ENCODE measurements at places on chromosomes 1 and 21.

GRCh38 chr1:88398338-88398737 is 285.7 kb upstream of the PKN2 start:
- DNase-seq, result no peak

DNA sequence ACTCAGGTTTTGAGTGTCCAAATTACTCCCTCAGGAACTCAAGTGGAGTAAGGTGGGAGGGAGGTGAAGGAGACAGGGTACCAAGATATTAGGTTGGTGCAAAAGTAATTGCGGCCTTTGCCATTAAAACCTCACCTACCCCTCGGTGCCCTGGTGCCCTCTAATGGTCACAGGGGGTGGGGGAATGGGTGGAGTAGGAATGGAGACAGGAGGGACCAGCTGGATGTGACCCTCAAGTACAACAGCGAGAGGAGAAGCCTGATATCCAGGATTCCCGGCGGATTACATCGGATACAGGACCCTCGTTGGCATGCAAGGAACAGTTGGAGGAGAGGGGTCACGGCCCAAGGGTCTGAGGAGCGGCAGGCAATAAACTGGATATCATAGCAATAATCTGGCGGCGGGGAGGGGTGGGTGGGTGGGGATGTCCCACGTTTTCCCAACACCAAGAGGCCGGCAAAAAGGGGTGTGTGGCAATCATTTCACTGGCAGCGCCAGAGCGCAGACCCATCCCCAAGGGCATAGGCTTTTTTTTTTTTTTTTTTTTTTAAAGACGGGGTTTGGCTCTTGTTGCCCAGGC is 4.3 kb upstream of the ZBTB7B start:
- no peak for DNase-seq

- DNase-seq, result no peak
These were observed 356.8 kb downstream of the RYR2 start for GRCh38 chr1:237398751-237399150.

DNA sequence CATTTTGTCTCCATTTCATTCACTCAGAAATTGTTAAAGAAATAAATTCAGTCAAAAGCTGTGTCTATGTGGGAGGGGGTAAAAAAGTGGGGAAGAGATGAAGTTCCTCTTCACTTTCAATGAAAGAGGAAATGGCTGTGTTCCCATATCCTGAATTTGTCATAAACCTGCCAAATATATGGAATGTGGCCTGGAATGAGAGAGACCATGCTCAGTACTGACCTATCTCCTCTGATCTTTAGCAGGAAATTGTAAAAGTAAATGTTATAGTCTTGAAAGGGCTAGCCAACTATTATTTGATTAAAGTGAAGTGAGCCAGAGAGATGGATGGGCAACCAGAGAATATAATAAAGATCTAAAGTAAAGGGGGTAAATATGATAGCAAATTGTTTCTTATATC is 130.3 kb upstream of the C21orf91 start:
- DNase-seq, result no peak

- no peak for DNase-seq
These were observed 7.1 kb upstream of the IVNS1ABP start for GRCh38 chr1:185324118-185324517.

- DNase-seq, result no peak
These were observed 150.7 kb downstream of the DSCAM start for GRCh38 chr21:40696246-40696645.

GRCh38 chr1:38246955-38247952 is 200.7 kb upstream of the POU3F1 start:
- no peak for DNase-seq

DNA sequence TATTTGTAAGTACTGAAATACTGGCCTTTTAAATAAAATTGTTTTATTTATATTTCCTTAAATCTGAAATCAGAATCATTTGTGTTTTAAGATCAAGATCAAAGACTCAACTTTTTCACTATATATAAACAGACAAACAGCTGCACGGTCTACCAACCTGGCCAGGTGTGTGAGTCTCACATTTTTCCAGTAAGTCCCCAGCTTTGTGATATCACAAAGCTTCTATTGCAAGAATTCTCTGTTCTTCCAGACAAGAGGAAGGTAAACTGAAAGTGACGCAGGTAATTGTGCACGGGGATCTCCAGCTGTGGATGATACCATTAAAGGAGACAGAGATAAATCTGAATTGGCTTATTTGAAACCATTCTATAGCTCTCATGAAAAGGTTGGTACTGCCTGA is 41.2 kb upstream of the CYP2J2 start:
- DNase-seq, result no peak

GRCh38 chr1:118190561-118190960 is 5.5 kb upstream of the SPAG17 start:
- no peak for DNase-seq

- DNase-seq, result no peak
These were observed 15.1 kb upstream of the DR1 start for GRCh38 chr1:93330617-93331016.

DNA sequence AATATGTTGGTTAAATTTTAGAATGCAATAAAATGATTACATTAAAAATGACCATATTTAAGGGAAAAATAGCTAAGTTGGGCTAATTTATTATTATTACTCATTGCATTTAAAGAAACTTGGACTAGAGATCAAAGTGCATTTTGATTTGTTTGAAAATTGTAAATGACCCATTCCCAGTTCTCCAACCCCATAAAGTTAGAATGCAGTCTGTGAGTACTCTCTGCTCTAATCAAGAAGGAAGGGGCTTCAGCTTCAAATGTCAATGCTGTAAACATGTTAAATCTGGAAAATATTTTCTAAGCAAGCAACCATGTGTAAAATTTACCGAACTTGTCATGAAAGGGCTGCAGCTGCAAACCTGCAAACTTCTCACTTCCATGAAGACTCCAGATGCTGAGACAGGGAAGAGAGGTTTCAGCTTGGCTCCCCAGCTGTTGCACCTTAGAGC is 232.7 kb downstream of the TTLL7 start:
- DNase-seq, result no peak

- DNase-seq, result peak; percentile 48
These were observed 4.0 kb downstream of the CAPN2 start for GRCh38 chr1:223716302-223716862.

DNA sequence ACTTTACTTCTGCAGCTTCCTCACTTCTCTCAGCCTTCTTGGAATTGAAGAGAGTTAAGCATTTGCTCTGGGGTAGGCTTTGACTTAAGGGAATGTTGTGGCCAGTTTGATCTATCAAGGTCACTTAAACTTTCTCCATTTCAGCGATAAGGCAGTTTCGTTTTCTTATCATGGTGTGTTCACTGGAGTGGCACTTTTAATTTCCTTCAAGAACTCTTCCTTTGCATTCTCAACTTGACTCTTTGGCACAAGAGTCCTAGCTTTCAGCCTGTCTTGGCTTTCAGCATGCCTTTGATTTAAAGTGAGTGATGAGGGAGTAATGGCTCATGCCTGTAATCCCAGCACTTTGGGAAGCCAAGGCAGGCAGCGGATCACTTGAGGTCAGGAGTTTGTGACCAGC is 38.7 kb downstream of the HS2ST1 start:
- DNase-seq, result no peak

- DNase-seq, result no peak
These were observed 105.5 kb upstream of the TARDBP start for GRCh38 chr1:10906866-10907519.

DNA sequence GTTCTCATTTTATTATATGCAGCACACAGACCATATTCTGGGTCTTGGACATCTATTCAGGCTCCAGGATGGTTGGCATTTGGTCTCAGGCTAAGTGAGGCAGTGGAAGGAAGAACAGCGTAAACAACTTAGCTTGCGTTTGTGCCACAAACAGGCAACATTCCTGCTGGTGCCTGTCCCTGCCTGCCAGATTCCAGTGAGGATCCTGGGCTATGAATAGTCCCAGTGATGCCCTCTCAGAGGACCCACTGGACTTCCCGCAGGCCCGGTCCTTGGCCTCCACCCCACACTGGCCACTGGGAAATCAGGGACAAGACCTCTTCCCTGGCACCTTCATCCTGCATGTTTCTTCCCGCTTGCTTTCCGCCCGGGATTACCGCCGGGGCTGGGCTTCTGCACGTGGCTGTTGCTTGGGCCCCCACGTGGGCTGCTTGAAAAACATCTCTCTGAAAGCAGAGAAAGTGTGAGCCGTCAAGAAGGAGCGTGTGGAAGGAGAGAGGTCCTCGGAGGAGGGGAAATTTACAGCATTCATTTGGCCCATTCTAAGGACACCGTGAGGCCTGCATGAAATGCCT is 145.1 kb upstream of the WNT4 start:
- DNase-seq, result no peak

DNA sequence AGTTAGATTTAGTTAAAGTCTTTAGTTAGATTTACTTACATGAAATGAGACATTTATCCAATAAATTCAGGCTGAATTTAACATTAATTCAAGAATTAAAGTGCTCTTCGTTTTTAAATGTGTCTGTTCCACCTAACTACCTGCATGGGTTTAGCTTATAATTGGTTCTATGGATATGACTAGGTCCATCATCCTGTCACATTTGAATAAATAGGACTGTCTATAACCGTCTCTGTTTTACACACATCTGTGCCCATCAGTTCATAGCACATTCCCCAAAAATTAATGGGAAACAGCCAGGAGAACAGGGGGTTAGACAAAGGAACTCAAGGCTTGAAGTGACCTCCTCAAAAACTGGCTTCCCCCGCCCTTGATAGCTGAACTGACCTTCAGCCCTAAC is 219.6 kb downstream of the MRPL39 start:
- DNase-seq, result no peak

DNA sequence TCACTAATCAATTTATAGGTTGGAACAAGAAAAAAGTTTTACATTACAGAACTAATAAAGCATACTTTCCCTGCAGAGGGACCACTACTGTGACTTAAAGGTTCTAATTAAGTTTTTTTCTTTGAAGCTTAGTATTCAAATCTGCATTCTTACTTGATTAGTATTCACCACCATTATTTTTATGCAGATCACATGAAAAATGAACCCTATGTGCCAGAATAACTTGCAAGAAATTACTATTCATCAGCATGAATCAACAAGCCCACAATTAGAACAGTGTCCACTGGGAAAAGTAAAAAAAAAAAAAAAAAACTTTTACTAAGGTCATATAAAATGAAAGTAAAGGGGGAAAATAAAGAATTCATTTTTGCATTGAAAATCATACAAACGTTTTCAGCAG is 90.8 kb downstream of the SMYD3 start:
- no peak for DNase-seq

DNA sequence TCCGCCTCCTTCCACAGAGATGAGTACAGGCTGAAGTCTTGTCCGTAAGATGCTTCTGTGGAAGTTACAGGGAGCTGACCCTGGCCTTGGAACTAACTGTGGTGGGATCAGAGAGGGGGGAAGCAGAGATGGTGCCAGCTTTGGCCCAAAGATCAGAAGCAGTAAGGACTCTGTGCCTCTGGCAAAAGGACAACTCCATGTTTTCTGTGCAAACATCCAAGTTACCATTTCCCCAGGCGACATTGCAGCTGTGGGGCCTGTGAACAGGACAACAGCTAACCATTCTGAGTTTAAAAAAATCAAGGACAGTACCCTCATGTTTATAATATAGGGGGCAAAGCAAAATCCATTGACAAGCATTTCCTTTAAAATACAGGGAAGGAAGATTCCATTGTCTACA is 38.4 kb downstream of the TEX35 start:
- DNase-seq, result no peak

DNA sequence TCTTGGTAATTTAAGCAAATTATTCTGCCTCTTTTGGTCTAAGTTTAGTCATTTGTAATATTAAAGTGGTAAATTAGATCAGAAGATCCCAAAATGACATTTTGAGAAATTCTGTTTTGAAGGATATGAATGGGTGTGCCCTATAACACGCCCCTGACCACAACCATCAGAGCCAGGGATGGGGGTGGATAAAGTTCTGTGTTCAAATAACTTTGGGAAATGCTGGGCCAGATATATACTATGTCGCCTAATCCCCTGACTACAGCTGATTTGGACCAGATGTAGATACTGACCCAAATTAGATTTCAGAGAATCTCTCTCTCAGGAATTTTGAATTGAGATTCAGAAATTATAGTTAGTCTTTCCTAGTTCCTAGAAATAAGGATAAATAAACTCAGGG is 21.2 kb upstream of the EDEM3 start:
- no peak for DNase-seq

GRCh38 chr1:13753636-13754402 is 53.8 kb downstream of the PRDM2 start:
- DNase-seq, result no peak

All from GM19239 (cell line).